ENCODE measurements at places on chromosomes 6 and 20.

GRCh38 chr6:107491138-107491609 lies 1.3 kb downstream of the SOBP start:
- DNase-seq: peak; percentile 69

DNA sequence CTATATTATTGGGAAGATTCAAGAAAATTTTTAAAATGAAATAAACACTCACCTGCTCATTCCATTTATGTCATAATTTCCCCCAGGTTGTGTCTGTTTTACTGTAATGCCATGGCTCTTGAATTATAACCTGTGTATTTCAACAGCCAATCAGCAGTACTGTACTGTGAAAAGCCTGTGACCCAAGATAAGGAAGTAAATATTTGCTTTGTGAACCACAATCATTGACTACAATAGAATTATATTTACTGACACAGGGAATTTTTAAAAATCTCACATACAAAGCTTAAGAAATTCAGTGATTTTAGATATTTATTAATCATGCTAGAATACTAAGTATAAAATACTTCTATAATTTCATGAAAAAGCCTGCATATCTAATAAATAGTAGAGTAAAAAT lies 6.0 kb downstream of the RGS17 start:
- no peak for DNase-seq

DNA sequence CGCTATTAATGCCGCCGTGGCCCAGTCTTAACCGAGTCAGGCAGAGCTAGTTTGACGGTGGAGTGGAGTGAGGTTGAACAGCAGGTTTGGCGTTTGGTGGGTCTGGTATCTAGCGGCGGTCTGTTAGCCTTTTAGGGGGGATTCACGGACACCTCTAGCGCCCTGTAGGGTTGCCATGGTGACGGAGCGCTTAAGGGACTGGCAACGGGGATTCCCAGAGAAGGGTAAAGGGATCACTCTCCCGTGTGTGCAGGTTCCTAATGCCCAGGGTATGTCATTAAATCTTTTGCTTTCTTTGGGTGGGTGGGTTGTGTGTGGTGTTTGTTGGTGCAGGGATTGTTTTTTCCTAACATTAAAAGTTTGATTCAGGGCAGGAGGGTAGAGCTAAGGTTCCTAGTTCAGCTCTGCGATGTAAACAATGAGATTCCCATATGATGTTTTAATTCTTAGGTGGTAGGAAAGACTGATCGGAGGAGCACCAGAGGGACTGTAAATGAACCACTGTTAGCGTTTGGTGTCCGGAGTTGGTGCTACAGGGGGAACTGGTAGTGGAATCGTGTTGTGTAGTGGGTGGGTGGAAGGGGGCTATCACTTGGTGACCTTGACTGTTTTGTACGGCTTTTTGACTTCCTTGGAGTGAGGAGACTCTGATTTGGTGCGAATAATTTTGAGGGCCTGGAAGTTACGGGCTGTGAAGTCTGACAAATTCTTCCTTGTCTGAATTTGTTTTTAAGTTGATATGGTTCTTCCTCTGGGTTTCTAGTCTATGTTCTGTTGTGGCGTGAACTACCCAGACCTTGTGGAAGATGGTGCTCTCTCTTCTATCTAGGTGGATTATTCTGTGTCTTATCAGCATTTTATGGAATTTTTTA lies 5.0 kb downstream of the BRD2 start:
- DNase-seq: peak; percentile 65

DNA sequence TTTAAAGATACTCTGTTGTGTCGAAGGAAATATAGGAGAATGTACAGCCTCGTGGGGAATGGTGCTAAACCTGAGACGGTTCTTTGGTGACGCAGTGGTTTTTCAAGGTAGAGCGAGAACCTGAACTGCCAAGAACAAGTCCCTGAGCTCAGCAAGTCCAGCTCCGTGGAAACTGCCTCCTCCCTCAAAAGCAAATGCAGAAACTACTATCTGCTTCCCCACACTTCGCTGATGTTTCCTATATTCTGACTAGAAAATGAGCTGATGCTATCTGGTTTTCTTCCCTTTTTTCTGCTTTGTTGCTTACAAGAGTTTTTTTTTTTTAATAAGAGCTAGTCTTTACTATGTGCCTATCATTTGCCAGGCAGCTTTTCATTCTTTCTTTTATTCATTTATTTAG lies 85.3 kb upstream of the LY86 start:
- DNase-seq: no peak

DNA sequence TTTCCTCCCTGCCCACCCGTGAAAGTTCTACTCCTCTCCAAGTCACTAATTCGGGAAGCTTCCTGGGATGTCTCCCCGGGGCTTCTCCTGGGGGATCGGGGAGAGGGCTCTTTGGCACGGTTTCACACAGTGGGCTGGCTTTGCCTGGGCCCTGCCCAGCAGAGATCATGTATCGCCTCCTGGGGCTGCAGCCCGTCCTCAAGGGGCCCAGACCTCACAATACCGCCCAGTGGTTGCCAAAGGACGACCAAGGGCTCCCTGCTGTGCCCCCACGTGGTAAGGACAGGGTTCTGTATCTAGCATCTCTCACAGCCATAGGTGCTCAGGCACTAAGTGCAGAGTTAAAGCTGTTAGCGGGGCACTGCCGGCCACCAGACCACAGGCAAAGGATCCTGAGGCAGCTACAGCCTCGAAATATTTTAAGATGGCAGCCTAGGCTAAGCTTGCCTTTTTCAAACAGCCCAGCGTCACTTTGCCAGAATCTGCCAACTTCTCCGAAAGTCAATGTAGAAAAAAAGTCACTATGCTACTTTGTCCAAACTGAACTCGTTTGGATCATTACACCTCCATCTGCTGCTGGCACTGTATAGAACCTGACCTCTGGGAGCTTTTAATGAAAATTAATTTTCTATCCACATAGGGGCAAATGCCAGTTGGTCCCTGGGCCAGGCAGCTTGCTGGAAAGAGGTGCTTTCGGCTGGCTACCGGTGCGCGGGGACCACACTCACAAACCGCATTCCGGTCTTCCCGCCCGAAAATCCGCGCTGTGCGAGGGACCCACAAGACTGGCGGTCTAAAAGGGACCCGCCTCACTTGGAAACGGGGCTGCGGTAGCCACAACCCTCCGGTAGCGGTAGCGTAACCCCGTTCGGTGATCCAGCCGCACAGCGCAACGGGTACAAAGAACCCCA lies 1.3 kb upstream of the NNAT start:
- DNase-seq: no peak

DNA sequence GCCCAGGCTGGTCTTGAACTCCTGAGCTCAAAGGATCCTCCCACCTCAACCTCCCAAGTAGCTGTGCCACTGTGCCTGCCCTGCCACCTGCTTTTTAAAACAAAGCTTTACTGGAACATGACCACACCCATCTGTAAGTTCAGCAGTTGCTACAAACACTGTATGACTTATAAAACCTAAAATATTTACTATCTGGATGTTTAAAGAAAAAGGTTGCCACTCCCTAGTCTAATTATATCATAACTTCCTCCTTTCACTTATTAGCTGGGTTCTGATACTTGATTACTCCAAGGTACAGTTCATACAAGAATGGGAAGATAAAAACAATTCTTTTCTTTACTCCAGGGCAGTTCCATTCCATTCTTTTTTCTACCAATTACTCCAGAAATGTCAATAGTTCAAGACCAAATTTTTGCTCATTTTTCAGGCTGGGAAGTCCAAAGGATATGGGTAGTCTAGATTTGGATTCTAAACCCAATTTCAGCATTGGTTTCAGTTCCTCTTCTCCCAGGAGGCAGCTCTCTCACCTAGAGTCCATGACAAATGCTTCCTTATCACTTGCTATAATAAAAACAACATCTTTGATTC lies 63.1 kb downstream of the SEC63 start:
- peak; percentile 15 for DNase-seq

GRCh38 chr6:143516690-143517446 lies 5.3 kb upstream of the FUCA2 start:
- no peak for DNase-seq

- no peak for DNase-seq
Observed at GRCh38 chr6:28635547-28636158, 110.0 kb downstream of the GPX5 start.

- no peak for DNase-seq
Observed at GRCh38 chr20:46084805-46085178, 5.0 kb downstream of the NCOA5 start.

- no peak for DNase-seq
Observed at GRCh38 chr6:93394471-93394870, 24.9 kb downstream of the EPHA7 start.

DNA sequence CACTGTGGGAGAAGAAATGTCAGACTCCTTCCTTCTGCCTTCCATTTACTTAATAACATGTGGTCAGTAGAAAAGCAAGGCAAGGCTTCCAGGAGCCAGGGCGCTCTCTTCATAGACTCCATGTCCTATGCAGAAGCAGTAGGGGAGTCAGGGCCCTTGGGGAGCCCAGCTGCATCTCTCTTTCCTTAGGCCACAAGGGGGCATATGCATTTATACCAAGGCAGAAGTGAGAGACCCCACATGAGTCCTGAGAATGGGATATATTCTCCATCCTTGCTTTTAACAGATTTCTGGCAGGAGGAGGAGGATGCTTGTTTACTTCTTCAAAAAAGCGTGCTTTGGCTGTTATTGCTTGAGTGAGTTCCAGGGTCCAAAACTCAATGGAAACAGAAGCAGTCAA lies 198.5 kb downstream of the HIVEP2 start:
- peak; percentile 15 for DNase-seq

DNA sequence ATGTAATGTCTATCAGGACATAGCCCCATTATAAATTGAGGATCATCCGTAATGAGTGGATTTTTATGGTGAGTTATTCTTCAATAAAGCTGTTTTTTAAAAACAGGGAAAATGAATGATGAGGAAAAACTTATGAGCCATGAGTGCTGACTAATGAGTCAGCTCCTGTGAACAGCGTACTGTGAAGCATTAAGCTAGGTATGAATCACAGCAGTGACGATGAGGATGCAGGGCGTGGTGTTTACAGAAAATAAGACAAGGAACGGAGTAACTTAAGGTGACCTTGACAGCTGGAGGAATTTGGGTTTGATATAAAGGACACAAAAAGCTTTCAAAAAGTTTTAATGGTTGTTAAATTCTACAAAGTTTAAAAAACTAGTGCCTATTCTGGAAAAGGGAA lies 96.3 kb downstream of the FOXF2 start:
- peak; percentile 87 for DNase-seq

GRCh38 chr20:64149141-64149540 lies 15.1 kb upstream of the MYT1 start:
- DNase-seq: no peak

DNA sequence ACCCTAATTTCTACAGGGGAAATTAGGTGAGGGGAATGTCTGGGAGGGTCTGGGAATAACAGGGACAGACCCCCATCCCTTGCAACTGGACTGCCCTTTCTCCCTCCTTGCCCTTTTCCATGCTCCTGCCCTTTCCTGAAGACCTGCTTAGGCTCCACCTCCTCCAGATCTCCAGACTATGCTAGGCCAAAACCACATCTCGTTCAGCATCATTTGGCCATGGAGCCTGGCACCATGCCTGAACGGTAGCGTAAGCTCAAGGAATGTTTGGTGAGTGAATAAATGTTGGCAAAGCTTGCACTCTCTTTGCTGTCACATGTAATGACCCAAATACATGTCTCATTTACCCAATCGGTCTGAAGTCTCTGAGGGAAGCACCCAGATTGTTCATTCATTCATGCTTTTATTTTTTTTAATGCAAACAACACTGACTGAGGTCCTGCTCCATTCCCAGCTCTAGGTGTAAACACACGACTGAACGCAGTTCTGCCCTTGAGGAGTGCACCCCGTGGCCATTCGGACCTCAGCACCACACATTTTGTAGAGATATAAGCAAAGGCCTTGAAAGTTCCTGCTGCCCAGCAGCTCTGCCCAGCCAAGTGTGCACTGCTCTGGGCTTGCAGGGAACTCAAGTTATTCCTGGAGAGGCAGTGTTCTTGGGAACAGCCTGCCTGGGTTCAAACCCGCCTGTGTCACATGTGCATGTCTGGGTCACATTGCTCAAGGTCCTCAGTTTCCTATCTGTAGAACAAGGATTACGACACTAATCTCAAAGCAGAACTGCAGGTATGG lies 1.1 kb upstream of the GRM4 start:
- no peak for DNase-seq

GRCh38 chr6:165545806-165546205 lies 117.2 kb downstream of the PDE10A start:
- no peak for DNase-seq

DNA sequence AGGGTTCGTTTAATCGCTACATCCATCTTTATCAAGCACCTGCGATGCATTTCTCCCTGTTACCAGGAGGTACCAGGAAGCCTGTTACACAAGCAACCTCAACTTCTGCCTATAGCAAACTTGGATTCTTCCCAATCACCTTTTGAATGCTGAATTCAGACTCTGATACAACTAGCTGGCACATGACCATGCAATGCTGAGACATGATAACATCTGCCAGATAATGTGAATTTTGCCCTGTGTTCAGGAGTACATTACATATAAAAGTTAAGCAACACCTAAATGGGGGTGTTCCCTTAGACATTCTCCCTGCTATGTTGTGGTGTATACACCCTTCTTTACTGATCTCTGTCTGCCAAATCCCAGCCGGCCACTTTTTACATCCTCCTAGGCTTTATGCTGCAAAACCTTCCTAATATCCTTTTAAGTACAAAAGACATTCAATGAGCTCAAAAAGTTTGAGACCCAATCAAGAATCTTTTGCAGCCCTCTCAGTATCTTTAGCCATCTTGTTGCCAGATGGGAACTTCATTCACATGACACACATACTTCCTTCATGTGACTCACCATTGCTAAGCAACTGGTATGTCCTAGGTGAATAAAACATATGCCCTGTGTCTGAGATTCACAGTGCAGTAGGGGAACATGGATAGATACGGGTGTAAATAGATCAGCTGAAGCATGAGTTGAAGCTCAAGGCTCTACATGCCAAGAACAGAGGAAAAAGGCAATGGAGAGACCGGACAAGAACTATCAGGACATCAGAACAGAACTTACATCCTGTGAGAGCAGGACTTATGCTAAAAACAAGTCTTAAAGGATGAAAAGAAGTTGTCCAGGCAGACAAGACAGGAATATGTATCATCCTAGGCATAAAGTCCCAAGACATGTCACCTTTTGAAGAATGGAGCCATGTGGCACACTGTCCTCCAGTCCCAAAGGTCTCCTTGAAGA lies 84.3 kb downstream of the ZHX3 start:
- DNase-seq: peak; percentile 86

- no peak for DNase-seq
Observed at GRCh38 chr6:131427434-131428058, 145.5 kb upstream of the ARG1 start.

DNA sequence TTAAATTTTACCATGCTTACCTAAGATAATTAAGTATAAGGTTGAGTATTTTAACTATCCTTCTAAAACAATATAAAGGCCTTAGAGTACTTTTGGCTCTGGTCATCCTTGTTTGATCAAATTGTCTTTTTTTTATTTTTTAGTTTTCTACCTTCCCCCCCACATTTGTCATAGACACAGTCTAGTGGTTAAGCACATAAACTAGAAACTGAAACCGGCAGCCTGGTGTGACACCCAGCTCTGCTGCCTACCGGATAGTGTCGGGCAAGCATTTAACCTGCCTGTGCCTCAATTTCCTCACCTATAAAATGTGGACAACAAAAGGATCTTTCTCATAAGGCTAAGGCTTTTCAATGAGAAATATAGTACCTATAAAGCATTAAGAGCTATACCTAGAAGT lies 21.6 kb upstream of the TULP4 start:
- DNase-seq: no peak
